T-cell (primary cell): ENCODE measurements at places on chromosomes 16 and 17. TPM values are rescaled to one million over a fixed set of nuclear protein-coding genes. Genes with fewer than 3 reads are reported as not detected.

DNA sequence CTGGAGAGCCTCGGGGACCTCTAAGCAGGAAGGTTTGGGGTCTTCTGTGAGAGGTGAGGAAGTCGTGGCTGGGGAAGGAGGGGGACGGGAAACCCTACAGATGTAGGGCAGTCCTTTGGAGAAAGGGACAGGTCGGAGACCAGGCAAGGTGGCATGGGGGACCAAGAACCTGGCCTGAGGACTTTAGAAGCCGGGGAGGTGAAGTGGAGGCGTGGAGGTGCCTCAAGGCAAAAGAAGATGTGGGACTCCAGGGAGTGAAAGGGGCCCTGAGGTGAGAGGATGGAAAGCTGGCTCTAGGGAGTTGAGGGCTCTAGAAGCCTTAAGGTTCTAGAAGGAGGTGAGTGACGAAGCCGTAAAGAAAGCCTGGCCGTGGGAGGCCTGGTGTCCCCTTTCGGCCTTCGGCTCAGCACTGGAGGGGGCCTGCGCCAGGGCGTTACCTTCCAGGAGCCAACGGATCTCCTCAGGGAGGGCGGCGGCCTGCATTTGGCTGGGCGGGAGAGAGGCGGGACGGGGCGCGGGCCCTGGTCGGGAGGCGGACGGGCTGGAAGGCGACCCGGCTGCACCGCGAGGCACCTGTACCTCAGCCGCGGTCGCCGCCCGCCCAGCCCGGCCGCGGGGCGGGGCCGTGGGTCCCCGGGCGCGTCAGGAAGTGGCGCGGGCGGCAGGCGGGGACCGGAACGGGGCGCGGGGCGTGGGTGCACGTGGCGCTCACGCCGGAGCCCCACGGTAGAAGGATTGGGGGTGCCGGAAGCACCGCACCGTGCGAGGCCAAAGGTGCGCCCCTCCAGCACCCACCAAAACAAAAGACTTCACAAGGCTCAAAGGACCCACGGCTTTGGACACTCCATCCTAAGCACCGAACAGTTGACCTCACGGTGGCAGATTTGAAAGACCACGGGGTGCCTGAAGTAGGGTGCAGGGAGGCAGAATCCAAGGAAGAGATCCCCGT is at the start of gene SKAP1:
TSS of gene SKAP1 (minus strand) at position 577 of the 949 bp plus-strand sequence.
- peak within 1 kb of the TSS; percentile 96 for H3K27ac ChIP-seq
- peaks cover 31% of the 10 kb centered on the region for H3K4me1 ChIP-seq
- H3K36me3 ChIP-seq, result no peaks in the 10 kb centered on the region
- H3K27me3 ChIP-seq, result no peaks in the 10 kb centered on the region
- peak; percentile 42 for DNase-seq

The RMI2 gene
- total RNA-seq, result 6.3 TPM

The DUS1L gene
- total RNA-seq, result 177 TPM

- no peak overlapping the region for H3K4me3 ChIP-seq
- peaks cover 84% of the 10 kb centered on the region for H3K4me1 ChIP-seq
- H3K27ac ChIP-seq, result no peak overlapping the region
- no peaks in the 10 kb centered on the region for H3K27me3 ChIP-seq
- peaks cover 44% of the 10 kb centered on the region for H3K36me3 ChIP-seq
These were observed 4.6 kb upstream of the C17orf99 start for GRCh38 chr17:78141437-78142118.

GRCh38 chr16:30958175-30959079 is 873 bp downstream of the SETD1A start:
- peak overlapping the region; percentile 42 for H3K27ac ChIP-seq
- H3K36me3 ChIP-seq, result peaks cover 5% of the 10 kb centered on the region
- no peaks in the 10 kb centered on the region for H3K27me3 ChIP-seq
- peaks cover 30% of the 10 kb centered on the region for H3K4me1 ChIP-seq

The KRTAP4-3 gene
- not detected for total RNA-seq

GRCh38 chr17:6187836-6188235 is 117.7 kb downstream of the WSCD1 start:
- no peaks in the 10 kb centered on the region for H3K27me3 ChIP-seq
- H3K4me1 ChIP-seq, result no peaks in the 10 kb centered on the region
- H3K36me3 ChIP-seq, result no peaks in the 10 kb centered on the region
- H3K27ac ChIP-seq, result no peak overlapping the region

- no peaks in the 10 kb centered on the region for H3K36me3 ChIP-seq
- H3K4me3 ChIP-seq, result no peak overlapping the region
- no peak overlapping the region for H3K27ac ChIP-seq
- H3K4me1 ChIP-seq, result no peaks in the 10 kb centered on the region
These were observed 255.9 kb upstream of the PMFBP1 start for GRCh38 chr16:72427783-72428331.

GRCh38 chr17:17229416-17230384 is 7.3 kb downstream of the FLCN start:
- no peaks in the 10 kb centered on the region for H3K27me3 ChIP-seq
- H3K4me1 ChIP-seq, result peaks cover 5% of the 10 kb centered on the region
- no peak overlapping the region for H3K4me3 ChIP-seq
- DNase-seq, result no peak
- H3K36me3 ChIP-seq, result peaks cover 57% of the 10 kb centered on the region

- H3K27ac ChIP-seq, result no peak overlapping the region
- H3K27me3 ChIP-seq, result no peaks in the 10 kb centered on the region
- H3K4me3 ChIP-seq, result no peak overlapping the region
- no peaks in the 10 kb centered on the region for H3K36me3 ChIP-seq
These were observed 172.0 kb downstream of the AXIN2 start for GRCh38 chr17:65389426-65389825.

GRCh38 chr17:2191785-2192184 is 111.8 kb downstream of the SMG6 start:
- H3K36me3 ChIP-seq, result peaks cover 8% of the 10 kb centered on the region
- DNase-seq, result no peak

The PLXDC1 gene
- total RNA-seq, result 49.7 TPM

The SCN4A gene
- 0.13 TPM for total RNA-seq

The DHRS7C gene
- total RNA-seq, result not detected

The EFNB3 gene
- 0.18 TPM for total RNA-seq

DNA sequence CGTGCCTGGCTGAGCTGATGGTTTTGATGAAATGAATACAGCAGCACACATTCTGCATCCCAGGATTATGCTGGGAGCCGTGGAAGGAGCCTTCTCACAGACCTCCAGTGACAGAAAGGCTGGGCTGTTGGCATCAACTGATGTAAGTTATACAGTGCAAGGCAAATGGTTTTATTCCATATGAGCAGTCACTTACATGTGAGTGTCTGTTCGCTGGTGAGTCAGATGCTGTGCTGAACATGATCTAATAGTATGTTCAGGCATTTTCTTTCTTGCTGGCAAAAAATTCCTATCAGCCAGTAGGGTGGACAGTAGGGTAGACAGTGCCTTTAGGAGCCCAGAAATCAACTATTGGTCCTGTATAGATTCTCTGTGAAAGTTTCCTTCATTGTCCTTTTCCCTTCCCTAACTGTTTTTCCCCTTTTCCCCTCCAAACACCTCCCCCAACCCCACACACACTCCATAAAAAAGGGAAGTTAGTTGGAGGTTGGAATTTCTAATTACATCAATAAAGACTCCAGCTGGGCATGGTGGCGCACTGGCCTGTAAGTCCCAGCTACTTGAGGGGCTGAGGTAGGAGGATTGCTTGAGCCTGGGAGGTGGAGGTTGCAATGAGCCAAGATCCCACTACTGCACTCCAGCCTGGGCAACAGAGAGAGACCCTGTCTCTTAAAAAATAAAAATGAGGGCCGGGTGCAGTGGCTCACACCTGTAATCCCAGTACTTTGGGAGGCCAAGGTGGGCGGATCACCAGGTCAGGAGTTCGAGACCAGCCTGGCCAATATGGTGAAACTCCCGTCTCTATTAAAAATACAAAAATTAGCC is 36.2 kb downstream of the LDHD start:
- no peak overlapping the region for H3K27ac ChIP-seq
- no peak overlapping the region for H3K4me3 ChIP-seq
- H3K36me3 ChIP-seq, result no peaks in the 10 kb centered on the region
- no peaks in the 10 kb centered on the region for H3K27me3 ChIP-seq
- peaks cover 25% of the 10 kb centered on the region for H3K4me1 ChIP-seq
- DNase-seq, result no peak

The RASD1 gene
- total RNA-seq, result 0.70 TPM

DNA sequence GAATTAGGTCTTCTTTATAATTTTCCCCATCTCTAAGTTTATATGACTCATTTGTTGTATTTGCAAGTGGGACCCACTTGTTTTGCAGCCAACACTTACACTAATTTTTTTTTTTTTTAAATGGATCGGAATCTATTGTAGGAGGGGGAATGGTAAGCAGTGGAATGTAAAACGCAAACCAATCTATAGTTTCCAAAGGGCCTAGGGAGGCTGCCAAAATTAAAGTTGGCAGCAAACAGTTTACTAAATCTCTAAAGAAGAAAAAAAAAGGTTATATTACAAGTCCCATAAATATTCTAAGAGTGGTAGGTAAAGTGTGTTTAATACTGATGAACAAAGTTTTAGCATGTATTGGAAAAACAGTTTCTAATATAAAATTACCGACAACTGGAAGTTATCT is 416.8 kb upstream of the SALL1 start:
- no peak overlapping the region for H3K4me3 ChIP-seq
- no peak overlapping the region for H3K27ac ChIP-seq
- no peaks in the 10 kb centered on the region for H3K27me3 ChIP-seq

The QRICH2 gene
- 3.2 TPM for total RNA-seq
